ENCODE measurements at places on chromosomes 2 and 18. TPM values are rescaled to one million over a fixed set of nuclear protein-coding genes. Genes with fewer than 3 reads are reported as not detected.

- DNase-seq, result no peak
These were observed 95.7 kb downstream of the ASXL3 start for GRCh38 chr18:33673689-33674088.

DNA sequence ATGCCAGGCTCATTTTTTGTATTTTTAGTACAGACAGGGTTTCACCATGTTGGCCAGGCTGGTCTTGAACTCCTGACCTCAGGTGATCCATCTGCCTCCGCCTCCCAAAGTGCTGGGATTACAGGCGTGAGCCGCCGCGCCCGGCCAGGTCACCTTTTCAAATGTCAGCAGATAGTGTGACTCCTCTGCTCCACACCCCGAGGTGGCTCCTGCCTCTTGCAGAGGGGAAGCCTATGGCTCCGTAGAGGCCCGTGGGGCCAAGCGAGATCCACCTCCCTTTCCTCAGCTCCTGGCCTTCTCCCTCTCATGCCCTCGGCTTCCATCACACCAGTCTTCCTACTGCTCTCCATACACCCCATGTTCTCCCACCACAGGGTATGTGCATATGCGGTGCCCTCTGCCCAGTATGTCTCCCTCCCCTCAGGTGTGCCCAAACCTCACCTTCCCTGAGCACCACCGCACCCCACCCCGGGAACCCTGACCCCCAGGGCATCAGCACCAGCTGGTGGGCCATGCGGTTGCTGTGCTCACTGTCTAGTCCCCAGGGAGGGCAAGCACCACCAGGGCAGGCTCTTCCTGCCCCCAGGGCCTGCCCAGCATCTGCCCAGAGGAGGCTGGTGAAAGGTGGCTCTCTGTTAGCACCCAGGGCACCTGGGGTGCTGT is 10.7 kb downstream of the GPR17 start:
- no peak for DNase-seq

GRCh38 chr2:48415836-48416515 is 114.0 kb upstream of the STON1 start:
- DNase-seq, result peak; percentile 48

DNA sequence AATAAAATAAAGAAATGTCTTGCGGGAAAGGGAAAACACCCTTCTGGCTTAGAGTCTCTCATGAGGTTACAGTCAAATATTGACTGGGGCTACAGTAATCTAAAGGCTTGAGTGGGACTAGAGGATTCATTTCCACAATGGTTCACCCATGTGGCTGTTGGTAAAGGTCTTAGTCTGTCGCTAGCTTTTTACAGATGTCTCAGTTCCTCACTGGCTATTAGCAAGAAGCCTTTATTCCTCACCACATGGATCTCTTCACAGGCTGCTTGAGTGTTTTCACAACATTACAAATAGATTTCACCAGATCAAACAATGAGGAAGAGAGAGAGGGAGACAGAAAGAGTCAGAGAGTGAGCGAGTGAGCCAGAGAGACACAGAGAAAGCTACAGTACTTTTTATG is 8.3 kb upstream of the ZC3H15 start:
- no peak for DNase-seq

DNA sequence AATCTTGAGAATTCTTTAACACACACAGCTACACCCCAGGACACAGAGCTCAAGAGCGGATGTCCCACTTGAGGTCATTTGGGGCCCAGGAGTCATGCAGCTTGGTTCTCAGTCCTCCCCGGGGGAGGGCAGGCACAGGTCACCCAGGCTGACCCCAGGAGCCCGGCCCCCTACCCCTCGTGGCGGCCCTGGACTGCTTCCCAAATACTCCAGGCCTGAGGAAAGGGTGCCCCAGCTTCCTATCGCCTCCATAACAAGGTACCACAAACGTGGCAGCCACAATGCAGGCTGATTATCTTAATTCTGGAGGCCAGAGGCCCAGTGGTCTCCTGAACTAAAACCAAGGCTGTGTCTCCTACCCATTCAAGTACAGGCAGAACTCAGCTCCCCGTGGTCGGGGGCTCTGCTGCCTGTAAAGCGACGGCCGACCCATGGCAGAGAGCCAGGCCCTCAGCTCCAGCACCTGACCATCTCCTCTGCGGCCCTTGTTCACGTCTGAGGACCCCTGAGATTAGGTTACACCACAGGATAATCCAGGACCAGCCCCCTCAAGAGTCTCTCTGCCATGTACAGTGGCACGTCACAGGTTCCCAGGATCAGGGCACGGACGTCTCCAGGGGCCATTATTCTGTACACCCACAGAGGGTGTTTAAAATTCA is 10.5 kb downstream of the SLC66A2 start:
- no peak for DNase-seq

DNA sequence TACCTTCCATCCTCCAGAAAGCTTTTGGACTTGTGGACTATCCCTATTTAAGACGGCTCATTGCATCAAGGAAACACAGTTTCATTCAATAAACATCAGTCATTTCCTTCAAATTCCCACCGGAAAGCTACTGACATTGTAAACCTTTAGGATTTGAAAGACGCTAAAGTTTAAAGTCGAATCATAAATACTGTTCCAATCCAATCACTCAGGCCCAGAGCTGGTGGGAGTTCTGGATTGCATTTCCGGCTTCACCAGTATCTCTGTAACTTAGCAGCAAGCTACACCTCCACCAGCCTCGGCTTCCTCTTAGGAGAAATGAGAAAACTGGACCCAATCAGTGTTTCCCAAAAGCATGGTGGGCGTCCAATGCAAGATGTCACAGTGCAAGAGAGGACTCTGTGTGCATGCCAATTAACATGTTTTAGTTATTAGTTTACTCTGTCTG is 1.6 kb downstream of the WDFY1 start:
- DNase-seq, result peak; percentile 32

DNA sequence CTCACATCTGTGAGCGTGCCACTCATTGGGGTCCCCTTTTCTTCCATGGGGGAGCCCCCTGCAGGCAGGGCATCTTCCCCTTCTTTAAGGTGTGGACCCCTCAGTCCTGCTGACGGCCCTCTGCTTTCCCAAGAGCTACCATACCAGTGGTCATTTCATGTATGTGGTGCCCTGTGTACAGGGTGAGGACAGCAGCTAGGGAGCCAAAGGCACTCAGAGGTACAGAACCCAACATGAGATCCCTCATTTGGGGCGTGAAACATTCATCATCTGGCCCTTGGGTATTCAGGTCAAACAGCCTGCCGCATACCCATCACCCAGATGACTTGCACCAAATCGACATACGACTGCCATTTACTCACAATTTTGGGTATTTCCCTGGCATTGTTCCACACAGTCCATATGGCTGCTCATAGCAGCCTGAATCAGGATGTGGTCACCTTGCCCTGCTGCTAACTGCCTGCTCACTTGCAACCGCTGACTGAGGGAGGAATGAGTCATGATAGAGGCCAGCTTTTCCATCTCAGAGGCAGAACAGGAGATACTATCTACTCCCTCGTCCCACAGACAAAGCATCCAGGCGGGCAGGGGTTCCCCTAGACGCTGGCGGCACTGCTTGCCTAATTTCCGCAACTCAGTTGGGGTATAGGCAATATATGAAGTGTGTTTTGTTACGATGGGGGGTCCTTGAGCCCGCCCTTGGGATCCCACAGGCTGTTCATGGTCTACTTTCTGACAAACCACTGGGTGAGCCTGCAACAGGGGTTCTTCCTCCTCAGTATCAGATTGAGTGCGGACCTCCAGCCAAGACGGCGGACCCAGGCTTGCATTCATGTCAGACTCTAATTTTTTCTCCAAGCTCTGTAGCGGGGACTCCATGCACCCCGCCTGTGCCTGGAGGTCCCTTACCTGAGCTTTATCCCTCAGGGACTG is 228.6 kb downstream of the SATB2 start:
- DNase-seq, result no peak

DNA sequence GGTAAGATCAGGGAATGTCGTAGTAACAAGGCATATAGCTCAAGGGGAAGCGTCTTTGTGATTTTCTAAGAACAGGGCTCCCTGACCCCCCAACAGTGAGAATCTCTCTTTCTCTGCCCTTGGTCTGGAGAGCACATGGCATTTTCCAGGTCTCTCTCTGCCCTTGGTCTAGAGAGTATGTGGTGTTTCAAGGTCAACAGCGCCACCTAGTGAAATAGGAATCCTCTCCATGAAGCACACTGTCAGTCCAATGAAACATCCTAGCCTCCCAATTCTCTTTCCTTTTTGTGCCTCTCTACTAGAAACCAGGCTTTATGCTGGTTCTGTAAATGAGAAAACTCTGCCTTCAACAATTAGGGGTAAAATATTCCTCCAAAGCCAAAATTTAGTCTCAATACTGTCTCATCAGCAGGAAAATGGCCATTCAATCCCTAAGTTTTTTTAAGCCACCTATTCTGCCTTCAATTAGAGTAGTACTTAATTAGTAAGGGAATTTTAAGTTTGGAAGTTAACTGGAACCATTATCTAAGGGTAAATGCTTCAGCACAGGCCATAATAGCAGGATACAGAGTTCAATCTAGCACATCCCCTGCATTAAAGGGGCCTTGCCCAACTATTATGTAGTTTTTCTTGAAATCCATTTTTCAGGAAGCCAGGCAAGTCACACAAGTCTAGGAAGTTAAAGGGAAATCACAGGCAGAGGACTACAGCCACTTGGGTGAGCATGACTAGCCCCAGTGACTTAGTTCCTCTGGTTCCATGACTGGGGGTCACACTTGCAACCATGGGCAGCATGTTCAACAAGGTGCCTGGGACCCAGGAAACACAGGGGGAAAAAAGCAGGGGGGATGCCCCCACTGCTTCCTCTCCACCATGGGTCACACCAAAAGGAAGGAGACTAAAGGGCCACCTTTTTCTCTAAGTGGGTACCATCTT is 12.4 kb downstream of the DYM start:
- no peak for DNase-seq

GRCh38 chr2:230681171-230681545 is 31.5 kb upstream of the CAB39 start:
- no peak for DNase-seq

DNA sequence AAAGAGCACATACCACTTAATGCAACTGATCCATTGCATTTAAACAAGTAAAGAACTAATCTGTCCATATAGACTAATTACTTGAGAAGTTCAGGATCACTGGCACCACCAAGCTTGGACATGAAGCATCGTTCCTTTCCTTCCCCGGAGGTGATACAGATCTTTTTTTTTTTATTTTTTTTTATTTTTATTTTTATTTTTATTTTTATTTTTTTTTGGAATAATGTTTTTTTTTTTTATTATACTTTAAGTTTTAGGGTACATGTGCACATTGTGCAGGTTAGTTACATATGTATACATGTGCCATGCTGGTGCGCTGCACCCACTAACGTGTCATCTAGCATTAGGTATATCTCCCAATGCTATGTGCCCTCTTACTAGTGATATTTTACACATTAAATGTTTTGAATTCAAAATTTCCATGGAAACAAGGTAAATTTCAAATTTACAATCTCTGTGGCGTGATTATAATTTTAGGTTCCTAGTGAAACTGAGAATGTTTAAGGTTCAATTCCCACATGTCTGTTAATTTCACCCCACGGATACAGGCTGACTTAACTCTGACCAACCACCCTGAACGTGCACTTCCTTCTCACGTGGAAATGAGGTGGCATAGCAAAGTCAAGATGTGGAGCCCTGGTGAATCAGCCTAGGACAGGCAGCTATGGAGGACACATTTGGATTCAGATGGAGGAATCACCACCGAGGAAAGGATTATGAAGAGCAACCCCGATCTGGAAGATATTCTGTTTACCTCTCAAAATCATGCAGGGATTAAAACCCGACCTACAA is 101.6 kb upstream of the THOC1 start:
- DNase-seq, result no peak

DNA sequence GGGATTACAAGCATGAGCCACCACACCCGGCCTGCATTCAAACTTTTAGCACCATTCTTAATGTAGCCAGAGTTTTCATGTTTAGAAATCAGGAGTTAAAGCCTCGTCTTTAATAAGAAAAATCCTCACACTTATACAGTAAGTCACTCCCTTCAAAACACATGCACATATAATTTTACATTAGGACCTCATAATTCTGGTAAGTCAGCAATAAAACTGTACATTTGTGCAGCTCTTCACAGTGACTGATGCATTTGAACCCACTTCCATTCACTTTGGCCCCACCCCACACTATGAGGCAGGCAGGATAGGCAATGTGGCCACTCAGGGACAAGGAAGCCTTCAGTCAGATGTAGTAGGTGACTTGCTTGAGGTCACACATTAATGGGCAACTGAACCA is 141.7 kb upstream of the SIX3 start:
- no peak for DNase-seq

DNA sequence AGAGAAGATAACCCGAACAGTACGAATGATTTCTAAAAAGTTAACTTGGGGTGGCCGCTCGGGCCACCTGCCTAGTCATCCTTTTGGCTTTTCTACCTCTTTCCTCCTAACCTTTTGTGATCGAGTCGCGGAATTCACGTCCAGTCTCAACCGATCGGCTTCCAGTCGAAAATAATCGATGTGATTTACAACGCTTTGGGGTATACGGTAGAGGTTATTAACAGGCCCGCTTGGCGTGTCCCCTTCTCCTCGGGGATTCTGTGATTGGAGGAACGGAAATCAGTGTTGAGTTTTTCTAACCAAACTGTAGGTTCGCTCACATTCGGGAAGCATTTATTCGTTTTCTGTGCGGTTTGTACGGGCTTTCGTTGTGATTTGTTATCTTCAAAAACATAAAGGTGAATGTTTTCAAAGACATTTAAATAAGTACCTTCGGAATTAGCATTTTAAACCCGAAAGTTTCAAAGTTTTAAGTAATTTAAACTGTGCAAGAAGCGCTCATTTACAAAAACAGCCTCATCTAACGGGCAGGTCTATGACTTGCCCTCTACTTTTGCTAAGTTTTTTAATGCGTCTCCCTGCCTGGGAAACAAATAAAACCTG is 588 bp upstream of the FOXI3 start:
- peak; percentile 61 for DNase-seq

- DNase-seq, result no peak
These were observed 83.4 kb upstream of the NARS1 start for GRCh38 chr18:57705011-57705410.

GRCh38 chr2:48910961-48911360 is 155.4 kb upstream of the LHCGR start:
- DNase-seq, result no peak

DNA sequence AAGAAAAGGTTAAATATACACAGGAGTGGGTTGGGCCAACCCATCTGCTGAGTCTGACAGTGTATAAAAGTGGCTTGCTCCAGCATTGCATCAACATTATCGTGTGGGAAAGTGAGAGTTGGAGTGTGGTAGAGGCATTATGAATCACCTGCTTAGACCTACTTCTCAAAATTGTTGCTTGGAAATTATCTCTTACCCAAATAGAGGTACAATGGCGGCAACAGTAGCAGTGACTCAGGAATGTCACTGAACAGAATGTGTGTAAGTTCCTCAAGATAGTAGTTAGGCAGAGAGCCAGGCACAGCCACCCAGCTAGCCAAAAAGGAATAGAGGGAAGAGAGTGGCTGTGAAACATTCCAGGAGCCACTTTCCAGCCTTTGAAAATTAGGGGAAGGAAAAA is 616.0 kb downstream of the NUP35 start:
- DNase-seq, result no peak

SLC9A2 gene
- 2.4 TPM for total RNA-seq

LOXHD1 gene
- 3.4 TPM for total RNA-seq

GPR45 gene
- not detected for total RNA-seq

ITM2C gene
- 88.1 TPM for total RNA-seq

VWC2L gene
- not detected for total RNA-seq

STARD6 gene
- not detected for total RNA-seq

FOXI3 gene
- total RNA-seq, result 0.31 TPM

MYO1B gene
- 138 TPM for total RNA-seq
